ENCODE measurements at places on chromosomes 3 and 15.

GRCh38 chr15:88089731-88090130 lies 166.8 kb downstream of the NTRK3 start:
- no peak for DNase-seq

- DNase-seq = no peak
Observed at GRCh38 chr15:90465930-90466567, 63.7 kb upstream of the CRTC3 start.

DNA sequence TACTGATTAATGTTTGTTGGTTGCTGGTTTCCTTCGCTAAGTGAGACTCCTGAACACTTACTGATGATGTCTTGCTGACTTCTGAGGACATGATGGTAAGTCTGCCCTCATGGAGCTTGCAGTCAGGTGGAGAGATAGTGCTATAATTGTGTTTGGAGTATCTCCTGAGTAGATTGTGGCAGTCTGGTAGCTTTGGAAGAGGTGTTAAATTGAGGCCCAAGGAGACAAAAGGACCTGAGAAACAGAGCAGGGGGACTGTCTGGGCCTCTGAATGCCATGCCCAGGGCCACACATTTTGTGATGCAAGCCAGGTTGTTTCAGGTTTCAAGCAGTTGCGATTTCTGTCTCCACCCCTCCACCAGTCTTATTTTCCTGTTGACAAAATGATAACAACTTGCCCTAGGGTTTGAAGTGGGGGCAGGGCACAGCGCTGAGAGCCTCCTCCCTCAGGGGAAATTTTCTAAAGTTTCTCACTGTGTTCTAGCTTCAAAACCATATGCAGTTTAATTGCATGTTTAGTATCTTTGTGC lies 16.7 kb downstream of the SMAD3 start:
- peak; percentile 45 for DNase-seq

GRCh38 chr3:31885235-31885634 lies 95.8 kb downstream of the OSBPL10 start:
- DNase-seq = no peak

DNA sequence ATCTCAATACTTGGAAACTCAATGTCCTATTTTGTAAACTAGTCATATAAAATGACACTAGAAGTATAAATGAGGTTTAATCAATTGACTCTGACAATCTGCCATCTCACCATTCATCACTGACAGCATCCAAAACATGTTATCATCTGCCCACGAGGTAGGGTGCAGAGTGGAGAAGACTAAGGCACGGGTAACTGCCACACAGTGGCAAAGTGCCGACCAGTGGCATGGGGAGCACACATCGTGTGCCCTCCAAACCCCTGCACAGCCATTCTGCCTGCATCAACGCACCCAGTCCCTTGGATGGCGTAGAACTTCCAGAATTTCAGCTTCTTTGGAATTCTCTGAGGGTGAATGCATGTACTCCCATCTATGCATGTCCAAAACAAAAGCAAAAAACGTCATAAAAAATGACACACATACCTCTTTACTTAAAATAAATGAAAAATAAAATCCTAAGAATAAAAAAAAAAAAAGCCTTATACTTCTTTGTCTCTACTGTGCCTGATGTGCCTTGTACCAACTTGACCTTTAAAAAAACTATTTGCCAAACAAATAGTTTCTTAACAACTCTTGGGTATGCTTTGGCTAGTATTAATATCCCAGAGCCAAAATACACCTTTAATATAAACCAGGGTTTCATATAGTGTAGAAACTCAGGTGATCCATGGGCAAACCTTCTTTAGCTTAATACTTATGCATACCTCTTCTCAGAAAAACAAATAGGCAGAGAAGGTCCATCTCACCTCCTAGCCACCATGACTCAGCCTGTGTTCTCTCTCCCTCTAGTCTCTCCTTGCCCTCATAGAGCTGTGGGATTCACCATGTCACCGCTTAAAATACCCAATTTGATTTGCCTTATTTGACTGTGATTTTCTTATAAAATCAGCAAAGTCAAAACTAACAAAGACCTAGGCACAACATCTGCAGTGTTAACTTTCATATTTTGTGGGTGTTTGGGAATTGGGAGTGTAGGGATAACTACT lies 12.7 kb downstream of the CPOX start:
- no peak for DNase-seq

GRCh38 chr3:100968932-100969906 lies 24.0 kb downstream of the ABI3BP start:
- no peak for DNase-seq

GRCh38 chr15:88342666-88343065 lies 86.1 kb upstream of the NTRK3 start:
- DNase-seq = no peak

GRCh38 chr3:146065573-146066006 lies 95.4 kb downstream of the PLOD2 start:
- peak; percentile 21 for DNase-seq

DNA sequence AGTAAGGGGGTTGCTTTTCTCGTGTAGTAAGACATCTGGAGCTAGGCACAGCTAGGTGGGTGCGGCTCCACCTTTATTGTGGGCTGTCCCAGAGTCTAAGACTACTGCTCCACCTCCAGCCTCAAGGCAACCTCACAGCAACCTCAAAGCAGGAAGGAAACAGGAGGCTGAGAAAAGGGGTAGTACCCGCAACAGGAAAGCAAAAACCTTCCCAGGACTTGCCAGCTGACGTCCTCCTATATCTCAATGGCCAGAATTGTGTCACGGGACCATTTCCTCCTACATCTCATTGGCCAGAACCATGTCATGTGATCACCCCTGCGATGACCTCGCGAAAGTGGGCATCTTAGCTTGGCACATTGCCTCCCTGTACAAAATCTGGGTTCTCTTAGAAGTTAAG lies 4.3 kb upstream of the GPR160 start:
- DNase-seq = no peak

GRCh38 chr15:38699633-38700230 lies 135.1 kb upstream of the RASGRP1 start:
- peak; percentile 69 for DNase-seq

GRCh38 chr15:62059816-62060112 lies 483 bp downstream of the VPS13C start:
- DNase-seq = peak; percentile 56

All from stimulated activated CD4-positive, alpha-beta T cell treated with anti-CD3 and anti-CD28 coated beads, Interleukin-12 subunit alpha, Interleukin-12 subunit beta, amount 100 ng/mL, for 48 hours (primary cell).